Hematopoietic multipotent progenitor cell treated with erythropoietin and hydrocortisone succinate and interleukin-3 and kit ligand, for 8 days (in vitro differentiated cells): ENCODE measurements at places on chromosomes 5 and 9.

DNA sequence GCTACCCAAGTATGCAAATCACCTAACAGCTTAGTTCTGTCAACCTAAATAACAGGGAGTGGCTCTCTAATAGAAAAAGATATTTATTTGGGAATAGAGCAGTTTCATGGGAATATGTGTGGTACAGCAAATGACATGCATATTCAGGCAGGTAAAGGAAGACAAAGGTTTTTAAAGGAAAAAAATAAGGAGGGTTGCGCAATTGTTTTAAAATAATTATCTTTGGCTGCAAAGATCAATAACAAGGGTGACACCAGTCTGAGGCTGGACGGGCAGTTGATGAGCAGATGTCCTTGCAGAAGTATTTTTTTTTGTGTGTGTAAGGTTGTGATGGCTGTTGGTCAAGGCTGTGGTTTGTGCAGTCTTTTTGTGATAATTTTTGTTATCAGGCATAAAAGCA, 332.0 kb downstream of the ARHGEF28 start:
- DNase-seq: no peak

DNA sequence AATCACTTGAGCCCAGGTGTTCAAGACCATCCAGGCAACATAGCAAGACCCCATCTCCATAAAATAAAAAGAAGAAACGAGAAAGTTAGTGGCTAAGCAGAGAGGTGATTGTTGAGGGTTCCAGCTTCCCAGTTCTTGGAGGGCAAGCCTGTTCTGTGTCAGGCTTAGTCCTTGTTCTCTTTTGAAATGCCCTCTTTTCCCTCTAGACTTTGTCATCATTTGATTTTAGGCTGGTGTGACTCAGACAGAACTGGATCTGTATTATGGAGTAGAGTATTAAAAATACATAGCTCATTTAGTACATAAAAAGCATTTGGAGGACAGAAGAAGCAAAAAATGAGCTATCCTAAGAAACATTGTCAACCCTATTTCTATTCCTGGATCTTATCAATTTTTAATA, 159.4 kb downstream of the CD180 start:
- DNase-seq: no peak

- DNase-seq: no peak
Observed at GRCh38 chr5:130402906-130403305, 498.6 kb downstream of the CHSY3 start.

DNA sequence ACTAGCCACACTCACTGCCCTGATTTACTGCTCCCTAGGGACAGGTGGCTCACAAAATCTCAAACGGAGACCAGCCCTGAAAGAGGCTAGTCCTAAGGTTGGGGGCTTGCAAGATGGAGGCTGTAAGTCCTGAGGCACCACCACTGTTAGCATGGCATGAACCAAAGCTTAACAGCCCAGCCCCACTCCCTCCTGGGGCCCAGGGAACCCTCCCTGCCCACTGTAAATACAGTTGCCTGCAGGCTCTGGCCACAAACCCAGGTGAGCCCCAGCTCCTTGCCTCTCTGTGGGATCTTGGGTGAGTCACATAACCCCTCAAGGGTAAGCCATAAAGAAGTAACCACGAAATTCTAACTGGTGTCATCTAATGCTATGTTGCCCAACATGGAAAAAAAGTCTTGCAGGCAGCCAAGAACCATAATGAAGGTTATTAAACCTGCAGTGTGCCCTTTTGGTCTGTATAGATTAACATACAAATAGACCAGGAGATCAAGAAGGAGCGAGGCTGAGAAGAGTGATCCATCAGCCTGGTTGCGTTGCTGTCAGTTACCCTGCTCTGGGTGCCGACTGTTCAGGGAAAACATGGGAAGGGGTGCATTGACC, 1.7 kb upstream of the POMT1 start:
- no peak for DNase-seq

DNA sequence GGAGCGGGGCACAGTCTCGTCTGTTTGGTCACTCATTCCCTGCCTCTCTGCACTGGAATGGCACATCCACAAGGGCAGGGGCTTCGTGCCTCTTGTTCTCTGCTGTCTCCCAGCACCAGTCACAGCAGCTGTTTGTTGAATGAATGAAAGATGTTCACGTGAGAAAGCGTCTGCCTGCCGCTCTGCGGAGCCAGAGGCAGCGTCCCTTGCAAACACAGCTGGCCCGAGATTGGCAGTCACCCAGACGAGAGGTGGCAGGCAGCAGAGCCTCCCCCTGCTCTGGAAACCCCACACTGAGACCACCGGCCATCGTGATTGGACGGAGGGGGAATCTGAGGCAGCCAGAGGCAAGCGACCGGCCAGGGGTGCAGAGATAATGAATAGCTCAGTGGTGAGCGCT, 6.0 kb upstream of the FAM163B start:
- no peak for DNase-seq

DNA sequence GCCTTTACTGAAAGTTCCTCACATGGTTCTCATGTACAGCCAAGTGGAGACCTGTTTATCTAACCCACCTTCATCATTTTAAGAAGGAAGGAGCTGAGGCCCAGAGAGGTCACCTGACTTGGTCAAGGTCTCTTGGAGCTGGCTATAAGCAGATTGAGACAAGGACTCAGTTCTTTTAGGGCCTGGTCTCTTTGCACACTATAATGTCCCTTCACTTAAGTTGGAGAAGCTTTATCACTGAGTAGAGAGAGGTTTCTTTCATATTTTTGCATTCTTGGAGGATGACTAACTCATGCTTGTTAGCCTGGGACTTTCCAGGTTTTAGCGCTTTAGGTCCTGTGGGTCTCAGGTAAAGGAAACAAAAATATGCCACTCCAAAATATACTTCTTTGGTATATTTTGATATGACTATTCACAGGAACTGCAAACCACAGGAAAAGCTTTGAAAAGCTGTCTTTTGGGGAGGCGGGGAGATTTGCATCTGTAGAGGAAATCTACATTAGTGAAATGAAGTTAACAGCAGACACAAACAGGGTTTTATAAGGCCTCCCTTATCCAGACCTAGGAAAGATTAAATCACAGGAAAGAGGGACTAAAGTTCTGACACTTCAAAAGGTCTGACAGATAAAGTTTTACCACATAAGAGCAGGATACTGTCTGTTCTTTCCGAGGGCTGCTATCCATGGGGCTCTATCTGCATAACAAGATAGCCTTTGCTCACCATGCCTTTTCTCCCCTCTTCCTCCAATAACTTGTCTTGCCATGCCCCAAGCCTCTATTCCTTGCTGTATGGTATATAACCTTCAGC, 95.8 kb upstream of the ANKRD55 start:
- peak; percentile 34 for DNase-seq

DNA sequence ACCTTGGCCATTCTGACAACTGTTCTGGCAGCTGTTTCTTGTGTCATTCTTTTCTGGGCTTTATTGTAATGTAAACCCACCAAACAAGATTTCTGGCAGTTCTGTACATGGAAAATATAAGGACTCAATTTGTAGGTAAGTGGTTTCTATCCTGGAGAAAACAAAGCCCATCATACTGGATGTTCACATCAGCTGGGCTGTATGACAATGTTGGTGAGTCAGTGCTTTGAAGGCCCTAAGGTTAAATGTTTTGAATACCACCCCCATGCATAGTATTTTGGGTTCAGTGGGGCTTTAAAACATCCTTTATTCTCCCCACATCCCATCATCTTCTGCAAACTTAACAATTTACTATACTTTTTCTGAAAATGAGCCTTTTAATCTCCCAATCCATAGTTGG, 52.5 kb downstream of the SH3GL2 start:
- DNase-seq: no peak

GRCh38 chr5:143224672-143225071, 178.8 kb downstream of the NR3C1 start:
- no peak for DNase-seq

DNA sequence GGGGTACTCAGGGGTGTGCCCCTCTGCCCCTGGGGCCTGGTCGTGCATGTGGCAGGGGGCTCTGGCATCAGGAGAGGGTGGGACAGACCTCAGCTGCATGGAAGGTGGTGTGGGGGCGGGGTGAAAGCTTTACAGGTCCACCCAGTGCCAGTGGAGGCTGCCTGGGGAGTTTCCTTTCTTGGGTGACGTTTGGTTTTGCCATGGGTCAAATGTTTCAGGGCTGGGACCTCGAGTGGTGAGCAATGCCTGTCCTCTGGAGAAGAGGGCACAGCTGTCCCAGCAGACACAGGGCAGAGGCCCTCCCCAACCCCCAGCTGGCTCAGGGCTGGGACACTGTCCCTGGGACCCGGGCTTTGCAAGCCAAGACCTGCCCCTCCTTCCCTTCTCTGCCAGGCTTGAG, 3.6 kb downstream of the RXRA start:
- no peak for DNase-seq
